ENCODE measurements at places on chromosomes 13 and 19.

- no peak for DNase-seq
Observed at GRCh38 chr13:33629605-33630360, 188.2 kb upstream of the RFC3 start.

GRCh38 chr13:111916201-111916600 is 150.7 kb upstream of the SOX1 start:
- DNase-seq: no peak

DNA sequence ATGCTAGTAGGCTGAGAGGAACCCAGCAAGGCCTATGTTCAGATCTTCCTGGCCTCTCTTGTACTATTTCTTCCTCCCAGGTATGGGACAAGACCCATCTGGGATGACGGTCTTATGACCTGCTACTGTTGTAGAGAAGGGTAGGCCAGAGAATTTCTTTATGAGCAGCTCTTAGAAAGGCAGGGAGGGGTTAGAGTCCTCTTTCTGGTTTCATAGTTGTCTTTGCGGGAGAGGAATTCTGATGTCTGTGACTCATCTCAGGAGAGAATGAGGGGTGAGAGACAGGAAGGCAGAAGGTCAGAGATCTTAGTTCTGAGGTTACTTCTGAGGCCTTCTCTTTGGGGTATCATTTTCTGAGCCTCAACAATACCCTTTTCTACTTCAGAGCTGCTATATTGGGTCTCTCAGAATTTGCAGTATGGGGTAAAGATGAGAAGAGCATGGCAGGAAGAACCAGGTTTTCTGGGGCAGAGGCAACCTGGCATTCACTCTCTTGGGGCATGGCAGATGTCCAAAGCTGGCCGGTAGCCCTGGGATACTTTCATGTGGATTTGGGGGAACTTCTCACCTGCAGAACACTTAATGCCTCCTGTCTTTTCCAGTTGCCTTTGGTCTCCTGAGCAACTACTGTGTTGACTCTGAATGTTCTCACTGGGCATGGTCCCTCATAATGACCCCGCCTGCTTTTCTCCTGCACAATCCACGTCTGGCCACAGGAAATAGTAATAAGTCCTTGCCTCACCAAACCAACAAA is 154.4 kb downstream of the GGACT start:
- DNase-seq: no peak

GRCh38 chr13:28751175-28751960 is 32.6 kb upstream of the SLC46A3 start:
- no peak for DNase-seq

- no peak for DNase-seq
Observed at GRCh38 chr19:52410276-52410675, 12.6 kb downstream of the ZNF528 start.

DNA sequence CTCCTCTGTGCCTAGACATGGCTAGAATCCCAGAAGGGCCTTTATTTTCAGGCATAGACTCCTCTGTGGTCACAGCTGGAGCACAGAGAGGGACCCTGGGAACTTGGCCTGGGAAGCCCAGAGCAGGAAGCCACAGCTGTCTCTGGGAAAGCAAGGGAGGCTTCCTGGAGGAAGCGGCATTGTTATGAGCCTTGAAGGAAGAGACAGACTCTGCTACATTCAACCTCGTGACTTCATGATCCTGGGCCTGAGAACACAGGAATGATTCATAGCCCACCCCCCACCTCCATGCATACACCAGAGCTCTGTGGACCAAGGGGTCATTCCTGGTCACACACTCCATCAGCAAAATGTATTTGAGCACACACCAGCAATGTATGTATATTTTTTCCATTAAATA is 8.6 kb downstream of the RDH8 start:
- DNase-seq: no peak

DNA sequence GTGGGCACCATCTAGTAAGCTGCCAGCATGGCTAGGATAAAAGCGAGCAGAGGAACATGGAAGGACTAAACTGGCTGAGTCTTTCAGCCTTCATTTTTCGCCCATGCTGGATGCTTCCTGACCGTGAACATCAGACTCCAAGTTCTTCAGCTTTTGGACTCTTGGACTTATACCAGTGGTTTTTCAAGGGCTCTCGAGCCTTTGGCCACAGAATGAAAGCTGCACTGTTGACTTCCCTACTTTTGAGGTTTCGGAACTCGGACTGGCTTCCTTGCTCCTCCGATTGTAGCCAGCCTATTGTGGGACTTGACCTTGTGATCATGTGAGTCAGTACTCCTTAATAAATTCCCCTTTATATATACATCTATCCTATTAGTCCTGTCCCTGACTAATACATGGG is 785.1 kb upstream of the SLITRK6 start:
- DNase-seq: no peak

DNA sequence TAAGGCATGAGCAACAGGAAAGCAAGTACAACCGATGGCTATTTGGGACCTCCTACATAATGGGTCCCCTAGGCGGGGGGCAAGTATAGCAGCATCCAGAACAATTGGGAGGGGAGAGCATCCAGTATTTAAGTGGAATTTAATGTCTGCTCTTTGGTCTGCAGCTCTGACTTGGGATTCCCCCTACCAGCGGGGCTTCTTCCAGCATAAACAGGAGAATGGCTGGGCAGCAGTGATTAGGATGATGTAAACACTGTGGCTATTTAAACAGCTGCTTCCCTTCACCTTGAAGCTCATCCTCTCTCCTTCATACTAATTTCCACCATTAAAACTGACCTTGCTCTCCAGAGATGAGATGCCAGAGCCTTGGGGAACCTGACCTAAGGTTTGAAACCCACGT is 73.9 kb upstream of the OXGR1 start:
- DNase-seq: no peak

GRCh38 chr13:30091035-30091434 is 216.3 kb downstream of the KATNAL1 start:
- DNase-seq: no peak

DNA sequence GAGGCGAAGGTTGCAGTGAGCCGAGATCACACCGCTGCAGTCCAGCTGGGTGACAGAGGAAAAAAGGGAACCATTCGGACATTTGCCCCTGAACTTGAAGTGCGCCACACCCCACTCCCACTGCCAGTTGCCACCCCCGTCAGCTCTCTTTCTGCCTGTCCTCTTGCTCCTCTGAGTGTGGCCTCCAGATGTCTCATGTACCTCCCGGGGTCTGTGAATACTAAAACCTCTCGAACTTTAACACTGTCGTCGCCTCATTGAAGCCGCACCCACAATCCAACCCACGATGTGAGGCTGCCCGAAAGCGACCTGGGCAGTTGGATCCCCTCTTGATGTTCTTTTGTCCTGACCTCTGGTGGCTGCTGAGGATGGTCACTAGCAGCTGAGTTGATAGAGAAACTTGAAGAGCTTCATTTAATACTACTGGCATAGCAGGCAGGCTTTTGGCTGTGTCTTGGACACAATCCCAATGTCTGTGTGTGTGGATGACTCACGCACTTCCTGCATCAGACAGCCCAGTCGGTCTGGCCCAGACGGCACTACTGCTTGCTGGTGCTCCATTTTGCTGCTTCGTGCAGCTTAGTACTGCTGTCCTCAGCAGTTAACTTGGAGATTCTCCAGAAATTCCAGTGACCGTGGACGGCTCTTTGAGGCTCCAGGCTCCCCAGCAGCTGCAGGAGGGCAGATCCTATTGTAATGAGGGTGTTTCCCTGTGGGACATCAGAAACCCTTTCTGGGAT is 4.2 kb downstream of the FPR3 start:
- no peak for DNase-seq

GRCh38 chr19:58554494-58555368 is at the start of gene CHMP2A:
CHMP2A (minus strand) TSS chr19:58555105; CDS start chr19:58554212, 893 bp downstream.
- DNase-seq: peak; percentile 98

DNA sequence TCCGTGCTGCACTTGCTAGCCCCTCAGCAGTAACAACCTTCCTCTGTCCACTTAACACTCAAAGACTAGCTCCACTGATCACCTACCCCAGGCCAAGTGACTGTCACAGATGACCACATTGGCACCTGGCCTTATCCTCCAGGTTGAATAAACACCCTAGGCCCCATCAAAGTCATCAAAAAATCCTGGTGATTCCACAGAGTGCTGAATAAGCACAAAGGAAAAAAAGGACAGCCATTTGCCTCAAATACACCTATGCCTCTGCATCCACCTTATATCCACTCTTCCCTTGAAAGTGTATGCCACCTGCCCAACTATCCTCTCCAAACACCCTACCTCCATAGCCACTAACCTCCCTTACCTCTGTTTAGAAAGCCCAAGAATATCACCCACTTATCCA is 2.7 kb downstream of the ZNF154 start:
- DNase-seq: no peak

DNA sequence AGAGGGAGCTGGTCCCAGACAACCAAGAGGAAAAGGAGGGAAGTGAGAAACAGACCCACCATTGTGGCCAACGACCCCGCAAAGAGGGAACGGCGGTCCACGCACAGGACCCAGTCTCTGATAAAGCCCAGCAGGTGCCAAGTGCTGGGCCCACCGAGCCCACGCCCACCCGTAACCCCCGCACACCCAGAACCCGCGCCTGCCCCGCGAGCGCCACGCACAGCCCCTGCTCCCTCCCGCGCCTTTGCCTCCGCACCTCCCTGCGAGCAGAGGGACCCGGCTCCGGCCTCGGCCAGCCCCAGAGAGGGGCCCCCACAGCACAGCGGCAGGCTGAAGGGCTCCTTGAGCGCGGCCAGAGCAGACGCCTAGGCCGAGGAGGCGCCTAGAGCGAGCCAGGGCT is 1192.2 kb downstream of the PCDH17 start:
- no peak for DNase-seq

Data from activated naive CD8-positive, alpha-beta T cell treated with anti-CD3 and anti-CD28 coated beads, Interleukin-2, amount 10 ng/mL, durations not matched to agents 7 days and 5 days (primary cell).